ENCODE measurements at places on chromosomes 7 and 10.

DNA sequence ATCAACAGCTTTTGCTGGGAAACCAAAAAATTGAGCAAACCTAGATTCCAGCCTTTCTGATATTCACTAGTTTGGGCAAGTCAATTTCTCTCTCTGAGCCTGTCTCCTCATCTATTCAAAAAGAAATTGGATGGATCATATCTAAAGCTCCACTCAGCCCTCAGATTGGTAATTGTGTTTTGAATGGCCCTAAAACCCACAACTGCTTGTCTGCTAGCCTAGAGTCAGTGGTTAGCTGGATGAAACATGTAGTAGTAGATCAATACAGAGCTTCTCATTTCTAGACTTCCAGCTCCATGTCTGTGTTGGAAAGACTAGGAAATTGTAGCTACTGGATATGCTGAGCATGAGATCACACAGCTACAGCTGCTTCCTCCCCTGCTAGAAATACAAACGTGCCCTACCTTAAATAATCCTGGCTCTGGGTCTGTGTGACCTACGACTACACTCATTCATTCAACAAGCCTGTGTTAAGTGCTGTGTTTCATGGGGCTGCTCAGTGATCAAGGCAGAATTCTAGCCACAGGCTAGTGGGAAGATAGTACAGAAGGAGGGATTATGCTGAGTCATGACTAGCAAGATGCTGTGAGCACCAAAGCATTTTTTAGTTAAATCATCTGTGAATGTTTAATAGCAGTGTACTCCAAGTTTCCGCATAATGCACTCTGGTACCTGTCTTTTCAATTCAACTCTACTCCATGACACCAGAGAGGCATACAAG lies 15.7 kb downstream of the DNTT start:
- DNase-seq, result no peak

- no peak for DNase-seq
Measured at GRCh38 chr7:44172803-44173424, 16.3 kb downstream of the GCK start.

- no peak for DNase-seq
Measured at GRCh38 chr7:18450019-18450418, 45.5 kb upstream of the HDAC9 start.

DNA sequence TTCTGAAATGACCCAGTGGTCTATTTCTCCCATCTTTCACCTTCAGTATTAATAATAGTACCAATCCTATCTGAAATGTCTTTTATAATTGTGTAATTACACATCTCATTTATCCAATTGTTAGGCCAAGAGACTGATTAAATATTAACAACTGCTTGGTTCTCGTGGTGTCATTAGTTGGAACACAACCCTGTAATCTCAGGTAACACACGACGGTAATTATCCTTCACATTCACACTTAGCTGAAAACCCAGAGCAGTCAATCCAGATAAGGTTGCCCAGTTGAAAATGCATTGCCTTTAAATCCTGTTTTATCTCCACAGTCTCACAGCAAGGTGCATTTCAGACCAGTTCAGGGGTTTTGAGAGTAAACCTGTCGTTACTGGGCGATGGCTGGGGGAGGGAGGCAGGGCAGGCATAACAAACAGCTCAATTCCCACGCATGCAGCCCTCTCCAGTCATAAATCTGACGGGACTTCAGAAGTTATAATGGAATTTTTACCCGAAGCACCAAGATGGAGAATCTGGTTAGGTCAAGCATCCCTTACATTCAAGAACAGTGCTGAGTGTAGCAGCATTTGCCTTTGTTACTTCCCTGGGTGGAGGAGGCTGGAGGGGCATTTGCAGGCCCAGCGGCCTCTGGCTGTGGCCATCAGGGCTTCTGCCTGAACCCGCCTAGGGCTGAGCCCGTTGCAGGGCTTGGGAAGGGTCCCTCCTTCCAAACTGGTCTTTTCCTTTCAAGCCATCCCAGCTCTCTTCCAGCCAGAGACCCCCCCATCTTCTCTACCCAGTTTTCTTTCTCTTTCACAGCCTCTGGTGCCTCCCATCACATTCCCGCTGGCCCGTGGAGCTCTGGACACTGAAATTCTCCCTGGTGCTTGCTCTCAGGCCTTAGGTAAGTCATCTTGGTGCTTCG lies 201.0 kb upstream of the LYZL2 start:
- no peak for DNase-seq

GRCh38 chr10:113019096-113019495 lies 69.0 kb downstream of the TCF7L2 start:
- DNase-seq, result no peak

DNA sequence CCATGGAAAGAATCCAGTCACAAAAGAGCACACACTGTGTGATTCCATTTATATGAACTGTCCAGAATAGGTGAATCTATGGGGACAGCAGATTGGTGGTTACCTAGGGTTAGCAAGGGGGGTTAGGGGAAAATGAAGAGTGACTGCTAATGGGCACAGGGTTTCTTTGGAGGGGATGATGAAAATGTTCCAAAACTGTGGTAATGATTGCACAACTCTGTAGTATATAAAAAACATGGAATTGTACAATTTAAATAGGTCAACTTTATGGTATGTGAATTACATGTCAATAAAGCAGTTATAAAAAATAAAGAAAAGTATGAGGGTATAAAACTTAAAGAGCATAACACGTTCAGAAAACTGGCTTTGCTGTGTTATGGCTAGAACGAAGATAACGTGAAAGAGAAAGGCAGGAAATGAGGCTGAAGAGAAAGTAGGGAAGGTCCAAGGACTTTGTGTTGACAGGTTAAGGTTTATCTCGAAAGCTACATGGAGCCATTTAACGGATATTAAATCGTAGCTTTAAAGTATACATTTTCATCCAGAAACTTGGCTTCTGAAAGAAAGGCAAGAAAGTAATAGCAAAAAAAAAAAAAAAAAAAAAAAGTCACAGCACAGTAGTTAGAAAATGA lies 26.4 kb upstream of the MSS51 start:
- no peak for DNase-seq

- DNase-seq, result no peak
Measured at GRCh38 chr7:64887756-64888508, 15.1 kb upstream of the ZNF273 start.

DNA sequence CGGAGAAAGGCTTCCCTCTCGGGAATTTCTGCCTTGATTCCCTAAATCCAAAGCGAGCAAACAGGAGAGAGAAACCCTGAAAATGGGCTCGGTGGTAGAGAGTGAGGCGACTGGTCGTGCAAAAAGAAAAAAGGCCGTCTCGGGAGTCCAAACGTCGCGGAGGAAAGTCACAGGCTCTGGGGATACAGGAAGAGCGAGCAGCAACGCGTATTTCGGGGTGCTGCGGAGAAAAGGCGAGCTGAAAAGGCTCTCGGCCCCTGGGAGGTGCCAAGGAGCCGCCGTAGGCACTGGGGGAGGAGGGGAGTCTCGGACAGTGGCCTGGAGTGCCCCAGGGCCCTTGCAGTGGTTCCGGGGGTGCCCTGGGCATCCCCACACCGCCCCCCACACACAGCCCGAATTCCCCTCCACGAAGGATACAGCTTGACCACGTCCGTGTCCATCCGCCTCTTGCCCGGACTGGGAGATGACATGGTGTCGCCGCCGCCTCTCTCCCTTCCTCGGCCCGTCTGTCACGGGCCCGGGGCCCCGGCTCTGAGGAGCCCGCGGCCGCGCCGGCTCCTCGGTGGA lies 591 bp downstream of the UBE2H start:
- peak; percentile 45 for DNase-seq

GRCh38 chr10:1395025-1395480 lies 338.9 kb downstream of the WDR37 start:
- no peak for DNase-seq

DNA sequence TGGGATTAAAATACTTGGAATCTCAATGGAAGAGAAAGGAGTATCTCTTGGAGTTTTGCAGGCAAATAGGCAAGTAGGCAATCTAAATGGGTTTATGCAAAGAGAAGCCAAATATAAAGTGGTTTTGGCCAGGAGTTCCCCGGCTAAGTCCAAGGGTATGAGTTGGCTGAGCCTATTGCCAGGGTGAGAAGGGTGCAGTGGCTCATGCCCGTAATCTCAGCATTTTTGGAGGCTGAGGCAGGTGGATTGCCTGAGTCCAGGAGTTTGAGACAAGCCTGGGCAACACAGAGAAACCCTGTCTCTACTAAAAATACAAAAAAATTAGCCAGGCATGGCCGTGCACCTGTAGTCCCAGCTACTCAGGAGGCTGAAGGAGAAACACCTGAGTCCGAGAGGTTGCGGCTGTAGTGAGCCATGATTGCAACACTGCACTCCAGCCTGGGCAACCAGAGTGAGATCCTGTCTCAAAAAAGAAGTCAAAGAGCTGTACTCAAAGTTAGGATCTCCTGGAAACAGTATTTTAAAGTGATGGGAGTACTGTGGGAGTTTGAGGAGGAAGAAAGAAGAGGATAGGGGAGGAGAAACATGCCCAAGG lies 130.4 kb upstream of the RAB18 start:
- no peak for DNase-seq

DNA sequence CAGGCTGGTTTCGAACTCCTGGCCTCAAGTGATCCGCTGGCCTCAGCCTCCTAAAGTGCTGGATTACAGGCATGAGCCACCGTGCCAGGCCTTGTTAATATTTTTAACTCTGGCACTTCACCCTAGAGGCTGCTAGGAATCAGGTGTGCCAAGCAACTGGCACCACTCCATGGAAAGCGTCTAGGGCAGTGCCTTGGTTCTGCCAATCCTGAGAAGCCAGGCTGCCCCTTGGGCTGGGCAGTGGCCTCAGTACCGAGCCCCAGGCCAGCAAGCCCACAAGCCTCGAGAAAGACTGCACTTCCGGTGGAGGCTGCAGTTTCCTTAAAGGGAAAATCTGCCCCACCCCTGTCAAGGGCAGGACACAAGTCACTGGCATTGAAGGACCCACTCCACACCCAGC lies 11.3 kb downstream of the ALKBH4 start:
- DNase-seq, result no peak

- DNase-seq, result no peak
Measured at GRCh38 chr10:113379091-113379490, 173.8 kb upstream of the HABP2 start.

DNA sequence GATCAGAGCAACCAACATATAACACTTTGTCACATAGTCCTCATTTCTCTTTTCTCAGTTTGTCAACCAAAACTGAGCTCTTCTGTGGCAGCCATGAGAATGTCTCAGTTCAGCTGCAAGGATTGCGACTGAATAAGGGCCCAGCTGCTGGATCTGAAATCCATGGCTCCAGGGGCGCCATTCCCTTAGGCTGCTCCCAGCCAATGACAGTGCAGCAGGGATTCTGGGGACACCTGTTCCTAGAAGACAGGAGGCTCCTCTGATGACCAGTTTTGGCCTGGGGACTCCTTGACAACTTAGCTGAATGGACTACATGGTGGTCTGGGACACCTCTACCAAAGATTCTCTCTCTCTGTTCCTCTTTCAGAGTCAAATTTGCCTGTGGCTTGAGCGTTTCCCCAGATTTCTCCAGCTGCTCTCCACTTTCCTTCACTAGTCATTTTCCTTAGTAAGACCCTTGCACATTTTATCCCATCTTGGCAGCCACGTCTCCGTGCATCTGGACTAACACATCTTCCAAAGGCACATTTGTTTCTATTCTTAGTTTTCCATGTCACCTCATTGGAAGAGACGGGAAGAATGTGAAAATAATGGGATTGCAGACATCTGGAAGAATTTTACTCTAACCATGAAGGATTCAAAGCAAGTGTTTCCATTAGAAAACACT lies 28.1 kb upstream of the KIF5B start:
- no peak for DNase-seq

DNA sequence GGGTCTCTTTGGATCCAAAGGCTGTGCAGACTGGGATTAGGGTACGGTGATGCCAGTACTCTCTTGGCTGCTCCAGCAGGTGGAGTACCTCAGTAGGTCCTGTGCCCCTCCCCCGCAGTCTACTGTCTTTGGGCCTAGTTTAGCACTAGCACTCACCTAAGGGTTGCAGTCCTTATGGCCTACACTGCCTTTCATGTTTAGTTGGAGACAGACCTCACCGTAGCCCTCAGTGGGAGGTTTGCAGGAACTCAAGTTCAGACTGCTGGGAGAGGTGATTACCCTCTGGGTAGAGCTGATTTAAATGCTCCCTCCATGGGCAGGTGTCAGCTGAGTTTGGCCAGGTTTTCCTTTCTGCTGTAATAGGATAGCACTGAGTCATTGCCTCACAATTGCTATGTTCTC lies 210.8 kb upstream of the TMEM196 start:
- no peak for DNase-seq
